Activated CD8-positive, alpha-beta T cell treated with anti-CD3 and anti-CD28 coated beads for 36 hours (primary cell): ENCODE measurements at places on chromosomes 13 and 19. TPM values are rescaled to one million over a fixed set of nuclear protein-coding genes. Genes with fewer than 3 reads are reported as not detected.

- no peaks in the 10 kb centered on the region for H3K27me3 ChIP-seq
- no peak overlapping the region for H3K4me3 ChIP-seq
These were observed 65.5 kb downstream of the DPY19L3 start for GRCh38 chr19:32471095-32471494.

DNA sequence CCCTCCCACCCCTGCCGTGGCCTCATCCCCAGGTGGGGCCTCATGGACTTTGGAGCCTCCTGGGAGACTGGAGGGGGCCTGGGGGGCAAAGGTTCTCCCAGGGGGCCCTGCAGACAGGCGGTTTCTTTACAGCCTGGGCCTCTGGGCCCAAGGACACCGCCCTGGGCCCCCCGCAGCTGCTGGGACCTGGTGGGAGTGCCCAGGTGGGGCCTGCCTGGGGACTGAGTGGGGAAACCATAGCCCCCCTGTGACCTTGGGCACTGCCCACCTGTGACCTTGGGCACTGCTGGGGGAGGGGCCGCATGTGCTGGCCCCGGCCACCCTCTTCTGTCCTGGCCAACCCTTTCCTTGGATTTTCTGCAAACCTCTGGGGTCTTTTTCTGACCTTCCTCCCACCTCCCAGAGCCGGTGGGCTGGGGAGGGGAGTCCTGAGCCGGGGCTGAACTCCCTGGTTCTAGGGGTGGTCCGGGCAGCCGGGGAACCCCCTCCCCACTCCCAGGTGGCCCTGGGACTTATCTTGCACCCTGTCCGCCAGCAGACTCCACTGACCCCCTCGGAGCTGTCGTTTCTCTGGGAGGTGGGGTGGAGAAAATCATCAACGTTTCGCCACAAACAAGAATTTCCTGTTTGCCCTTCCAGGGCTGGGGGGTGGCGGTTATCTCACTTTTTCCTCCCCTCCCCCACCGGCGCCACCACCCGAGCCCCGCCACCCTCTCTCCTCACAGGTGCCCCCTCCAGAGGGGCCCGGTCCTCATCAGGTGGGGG is 27.0 kb downstream of the ARID3A start:
- no peaks in the 10 kb centered on the region for H3K36me3 ChIP-seq
- H3K4me1 ChIP-seq: peaks cover 7% of the 10 kb centered on the region
- no peak overlapping the region for H3K27ac ChIP-seq
- no peaks in the 10 kb centered on the region for H3K27me3 ChIP-seq

DNA sequence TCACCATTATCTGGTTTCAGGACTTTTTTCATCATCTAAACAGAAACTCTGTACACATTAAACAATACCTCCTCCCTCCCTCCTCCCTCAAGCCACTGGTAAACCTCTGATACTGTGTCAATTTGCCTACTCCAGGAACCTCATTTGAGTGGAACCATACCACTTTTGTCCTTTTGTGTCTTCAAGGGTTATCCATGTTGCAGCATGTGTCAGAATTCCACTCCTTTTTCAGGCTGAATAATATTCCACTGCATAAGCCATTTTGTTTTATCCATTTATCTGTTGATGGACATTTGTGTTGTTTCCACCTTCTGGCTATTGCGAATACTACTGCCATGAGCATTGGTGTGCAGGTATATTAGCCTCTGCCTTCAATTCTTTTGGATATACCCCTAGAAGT is 27.5 kb downstream of the TGDS start:
- H3K27me3 ChIP-seq: no peaks in the 10 kb centered on the region
- no peak overlapping the region for H3K27ac ChIP-seq
- no peak overlapping the region for H3K4me3 ChIP-seq
- H3K36me3 ChIP-seq: peaks cover 49% of the 10 kb centered on the region
- H3K4me1 ChIP-seq: no peaks in the 10 kb centered on the region
- DNase-seq: no peak

DNA sequence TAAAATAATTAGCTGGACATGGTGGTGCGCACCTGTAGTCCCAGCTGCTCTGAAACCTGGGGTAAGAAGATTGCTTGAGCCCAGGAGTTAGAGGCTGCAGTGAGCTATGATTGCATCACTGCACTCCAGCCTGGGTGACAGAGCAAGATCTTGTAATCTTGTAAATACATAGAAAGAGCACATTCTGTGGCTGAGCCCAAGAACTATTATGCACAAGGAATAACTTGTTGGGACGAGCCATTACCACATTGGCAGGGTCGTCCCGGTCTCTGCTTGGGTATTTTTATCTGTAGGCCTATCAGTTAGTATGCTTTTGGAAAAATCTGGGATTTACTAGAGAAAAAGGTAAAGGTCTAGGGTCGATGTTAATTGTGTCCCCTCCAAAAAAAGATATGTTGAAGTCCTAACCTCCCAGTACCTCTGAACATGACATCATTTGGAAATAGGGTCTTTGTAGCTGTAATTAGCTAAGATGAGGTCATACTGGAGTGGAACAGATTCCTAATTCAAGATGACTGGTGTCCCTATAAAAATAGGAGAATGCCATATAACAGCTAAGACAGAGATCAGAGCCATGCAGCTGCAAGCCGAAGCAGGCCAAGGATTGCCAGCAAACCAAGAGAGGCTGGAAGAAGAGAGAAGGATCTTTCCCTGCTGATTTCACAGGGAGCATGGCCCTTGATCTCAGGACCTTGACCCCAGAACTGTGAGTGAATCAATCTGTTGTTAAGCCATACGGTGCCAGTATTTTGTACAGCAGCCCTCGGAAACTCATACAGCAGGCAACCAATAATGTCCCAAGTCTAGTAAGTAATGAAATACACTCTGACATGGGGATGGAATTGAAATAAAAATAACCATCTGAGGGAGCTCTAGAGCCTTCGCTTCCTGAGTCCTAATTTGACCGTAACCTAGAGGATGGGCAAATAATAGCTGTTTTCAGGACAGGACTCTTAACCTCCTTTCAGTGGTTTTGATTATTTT is 77.0 kb downstream of the TM9SF2 start:
- H3K4me3 ChIP-seq: no peak overlapping the region
- H3K27me3 ChIP-seq: no peaks in the 10 kb centered on the region
- DNase-seq: no peak
- H3K27ac ChIP-seq: no peak overlapping the region
- H3K36me3 ChIP-seq: no peaks in the 10 kb centered on the region

DNA sequence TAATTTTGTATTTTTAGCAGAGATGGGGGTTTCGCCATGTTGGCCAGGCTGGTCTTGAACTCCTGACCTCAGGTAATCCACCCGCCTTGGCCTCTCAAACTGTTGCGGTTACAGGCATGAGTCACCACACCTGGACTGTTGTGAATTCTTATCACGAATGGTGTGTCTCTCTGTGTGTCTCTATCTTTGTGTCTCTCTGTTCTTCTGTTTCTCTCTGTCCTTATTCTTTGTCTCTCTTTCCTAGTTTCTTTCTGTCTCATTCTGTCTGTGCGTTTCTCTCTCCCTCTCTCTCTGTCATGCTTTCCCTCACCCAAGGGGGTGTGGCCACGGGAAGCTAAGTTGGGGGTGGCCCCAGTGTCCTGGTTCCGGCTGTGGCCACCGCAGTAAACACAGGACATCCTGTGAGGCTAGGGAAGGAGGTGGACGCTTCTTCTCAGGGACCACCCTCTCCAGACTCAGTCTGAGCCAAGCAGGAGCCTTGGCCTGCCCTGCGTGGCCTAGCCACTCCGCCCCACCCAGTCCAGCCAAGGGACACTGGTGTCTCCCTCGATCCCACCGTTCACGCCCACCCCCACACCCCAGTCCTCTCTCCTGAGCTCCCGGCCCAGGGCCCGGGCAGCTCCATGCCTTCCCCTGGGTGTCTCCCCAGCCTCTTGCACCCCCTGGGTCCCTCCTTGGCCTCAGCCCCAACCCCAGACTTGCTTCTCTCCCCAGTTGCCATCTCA is 3.9 kb upstream of the PRX start:
- H3K27ac ChIP-seq: peak overlapping the region; percentile 0
- H3K27me3 ChIP-seq: no peaks in the 10 kb centered on the region
- DNase-seq: peak; percentile 35
- no peak overlapping the region for H3K4me3 ChIP-seq
- peaks cover 7% of the 10 kb centered on the region for H3K4me1 ChIP-seq

DNA sequence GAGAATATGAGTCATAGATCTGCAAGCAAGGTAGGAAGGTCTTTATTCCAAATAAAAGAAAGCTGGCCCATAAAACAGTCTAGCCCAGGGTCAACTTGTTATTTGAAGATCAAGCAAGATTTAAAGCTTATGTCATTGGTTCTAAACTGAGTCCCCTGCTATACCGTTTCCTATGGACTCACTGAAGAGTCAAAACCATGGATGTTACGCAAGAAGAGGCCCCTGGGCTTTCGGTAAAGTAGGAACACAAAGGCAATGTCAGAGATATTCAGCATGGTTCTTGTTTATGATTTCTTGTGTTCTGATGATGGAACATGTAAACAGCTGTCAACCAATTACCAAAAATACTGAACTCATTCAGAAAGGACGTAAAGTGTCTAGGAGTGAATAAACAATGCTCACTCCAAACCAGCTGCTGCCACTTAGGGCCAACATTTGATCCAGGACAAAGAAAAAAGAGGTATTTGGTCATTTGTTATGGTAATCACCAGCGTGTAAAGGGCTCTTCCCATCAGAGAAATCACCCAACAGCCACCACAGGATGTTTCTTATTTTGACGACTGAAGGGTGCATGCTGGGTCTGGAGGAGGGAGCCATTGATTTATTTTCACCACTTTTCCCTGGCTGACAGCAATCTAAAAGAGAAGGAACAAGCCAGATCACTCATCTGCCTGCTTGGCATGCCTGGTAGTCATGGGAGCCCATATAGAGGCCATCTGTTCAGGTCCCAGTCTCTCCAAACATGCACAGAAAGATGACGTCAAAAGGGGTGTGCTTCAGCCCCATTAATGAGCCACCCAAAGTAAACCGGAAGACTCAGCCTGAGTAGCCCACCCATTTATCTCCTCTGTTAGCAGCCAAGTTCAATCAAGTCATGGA is 68.3 kb downstream of the FGF14 start:
- no peaks in the 10 kb centered on the region for H3K4me1 ChIP-seq
- no peaks in the 10 kb centered on the region for H3K36me3 ChIP-seq
- no peak overlapping the region for H3K4me3 ChIP-seq

DNA sequence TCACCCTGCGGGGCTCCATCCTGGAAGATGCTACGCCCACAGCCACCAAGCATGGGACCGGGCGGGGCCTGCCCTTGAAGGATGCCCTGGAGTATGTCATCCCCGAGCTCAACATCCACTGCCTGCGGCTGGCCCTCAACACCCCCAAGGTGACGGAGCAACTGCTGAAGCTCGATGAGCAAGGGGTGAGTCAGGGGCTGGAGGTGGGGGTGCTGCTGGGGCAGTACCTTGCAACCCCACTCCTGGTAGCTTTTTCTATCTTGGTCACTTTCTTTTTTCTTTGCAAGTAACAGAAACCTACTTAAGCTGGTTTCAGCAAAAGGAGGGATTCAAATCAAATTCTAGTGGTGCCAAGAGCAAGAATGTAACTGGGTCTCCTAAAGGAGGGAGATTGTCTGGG is 124.1 kb downstream of the DPF1 start:
- no peak overlapping the region for H3K4me3 ChIP-seq
- peaks cover 2% of the 10 kb centered on the region for H3K4me1 ChIP-seq
- no peak for DNase-seq
- H3K27me3 ChIP-seq: no peaks in the 10 kb centered on the region
- H3K27ac ChIP-seq: no peak overlapping the region

The POLR1D gene
- 198 TPM for total RNA-seq

The FREM2 gene
- not detected for total RNA-seq

The CYP2S1 gene
- not detected for total RNA-seq
